A172 (cell line): ENCODE measurements at places on chromosomes 2 and 18.

GRCh38 chr18:14914121-14914520, 166.1 kb downstream of the ANKRD30B start:
- DNase-seq, result peak; percentile 18

DNA sequence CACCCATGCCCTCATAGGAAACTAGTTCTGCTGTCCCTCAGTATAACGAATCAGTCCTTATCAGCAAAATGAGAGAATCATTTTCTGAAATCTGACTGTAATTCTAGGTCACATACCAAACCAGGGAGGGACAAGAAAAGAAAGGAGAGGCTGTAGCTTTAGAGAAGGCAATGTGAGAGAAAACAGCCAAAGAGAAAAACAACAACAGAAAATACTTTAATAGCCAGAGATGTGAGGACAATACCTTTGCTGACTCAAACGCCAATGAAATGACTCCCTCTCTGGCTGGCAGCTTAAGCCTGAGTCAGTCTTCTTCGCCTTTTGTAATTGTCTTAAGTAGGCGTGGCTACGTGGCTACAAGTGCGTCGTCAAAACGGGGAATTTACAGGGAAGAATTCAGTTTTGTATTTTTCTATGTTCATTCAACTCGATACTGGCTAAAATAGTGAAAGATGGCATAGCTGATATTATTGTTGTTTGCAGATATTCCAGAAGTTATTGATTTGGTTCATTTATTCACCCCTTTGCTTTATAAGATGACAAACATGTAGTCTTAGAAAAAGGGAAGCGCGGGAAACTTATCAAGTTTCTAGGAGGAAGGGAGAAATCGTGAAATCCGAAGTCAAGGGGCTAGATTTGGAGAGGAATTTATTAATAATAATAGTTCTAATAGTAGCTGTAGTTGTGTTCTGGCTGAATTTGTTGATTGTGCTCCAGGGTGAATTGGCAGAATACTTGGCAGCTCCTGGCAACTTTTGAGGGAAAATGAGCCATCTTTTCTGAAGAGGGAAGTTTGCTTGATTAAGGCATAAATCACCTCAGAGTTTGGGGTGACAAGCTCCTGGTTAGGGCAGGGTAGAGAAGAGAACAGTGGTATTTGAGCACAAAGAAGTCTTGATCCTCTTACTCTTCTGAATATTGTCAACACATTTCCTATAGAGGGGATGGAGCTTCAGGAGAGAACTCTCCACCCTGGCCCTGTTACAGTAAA, at the start of gene IL1A:
IL1A (minus strand) TSS at position 295 of the 991 bp plus-strand sequence. CDS start 723 bp downstream, outside the sequence.
- peak; percentile 79 for DNase-seq

DNA sequence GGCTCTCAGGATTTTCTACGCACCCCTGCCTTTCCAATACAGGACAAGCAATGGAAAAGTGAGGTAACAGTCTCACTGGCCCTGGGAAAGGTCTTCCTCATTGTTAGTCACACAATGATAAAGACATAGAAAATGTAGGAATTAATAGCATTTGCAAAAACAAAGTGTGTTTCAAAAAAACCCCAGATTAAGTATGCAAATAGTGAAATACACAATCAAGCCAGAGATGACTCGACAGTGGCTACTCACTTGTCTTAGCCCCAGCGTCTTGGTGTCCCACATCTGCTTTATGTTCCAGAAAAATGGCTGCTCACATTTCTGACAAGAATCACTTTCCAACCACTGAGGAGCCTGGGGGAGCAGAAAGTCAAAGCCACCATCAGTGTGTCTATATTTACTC, 47.0 kb upstream of the AP1S3 start:
- no peak for DNase-seq

DNA sequence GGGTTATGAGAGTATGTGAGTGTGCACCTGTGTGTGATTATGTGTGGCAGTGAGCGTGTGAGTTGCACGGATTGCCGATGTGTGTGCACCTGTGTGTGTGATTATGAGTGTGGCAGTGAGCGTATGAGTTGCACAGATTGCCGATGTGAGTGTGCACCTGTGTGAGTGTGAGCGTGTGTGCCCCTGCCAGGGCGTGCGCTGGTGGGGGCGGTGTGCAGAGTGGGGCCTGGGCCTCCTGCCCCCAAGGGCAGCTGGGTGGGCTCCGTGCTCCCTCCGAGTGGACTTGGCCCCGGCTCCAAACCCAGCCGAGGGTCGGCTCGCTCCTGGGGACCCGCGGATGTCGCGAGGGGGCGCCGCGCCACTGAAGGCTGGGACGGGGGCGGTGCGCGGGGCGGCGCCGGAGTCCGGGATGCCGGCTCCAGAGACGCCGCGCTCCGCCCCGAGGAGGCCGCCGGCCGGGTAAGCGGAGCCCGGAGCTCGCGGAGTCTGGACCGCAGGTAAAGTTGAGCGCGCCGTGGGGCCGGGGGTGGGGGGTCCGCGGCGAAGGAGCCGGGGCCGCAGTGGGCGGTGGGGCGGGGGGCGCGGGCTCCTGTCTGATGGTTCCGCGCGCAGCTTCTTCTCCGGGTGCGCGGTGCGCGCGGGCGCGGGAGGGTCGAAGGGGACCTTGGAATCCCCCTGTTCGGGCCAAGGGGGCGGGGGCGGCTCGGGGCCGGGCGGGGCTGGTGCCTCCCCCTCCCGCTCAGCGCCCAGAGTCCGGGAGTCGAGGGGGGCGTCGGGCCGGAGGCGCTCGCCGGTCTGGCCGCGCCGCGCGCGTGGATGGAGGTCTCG, at the start of gene KCNG2:
KCNG2 (plus strand) TSS at position 421 of the 828 bp plus-strand sequence. CDS start 65,730 bp downstream, outside the sequence.
- no peak for DNase-seq

DNA sequence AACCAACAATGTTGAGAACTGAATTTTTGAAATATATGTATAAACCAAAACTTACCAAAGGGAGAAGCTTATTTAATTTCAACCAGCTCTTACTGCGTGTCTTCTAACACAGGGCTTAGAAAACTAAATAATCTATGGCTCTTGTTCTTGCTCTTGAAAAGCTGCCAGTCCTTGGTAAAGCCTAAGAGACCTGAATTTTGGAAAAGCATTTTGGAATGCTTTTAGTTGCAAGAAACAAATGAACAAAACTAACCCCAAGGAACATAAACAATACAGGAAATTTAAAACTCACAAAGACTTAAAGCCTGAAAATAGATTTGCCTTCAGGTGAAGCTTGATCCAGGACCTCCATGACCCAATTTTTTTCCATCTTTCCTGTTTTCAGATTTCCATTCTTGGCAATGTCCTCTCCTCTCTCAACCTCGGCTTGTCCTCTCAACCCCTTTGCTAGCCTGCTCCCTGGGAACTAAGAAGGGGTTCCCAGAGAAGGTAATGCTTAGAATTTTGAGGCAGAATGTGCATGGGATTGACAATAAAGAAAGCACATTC, 169.8 kb upstream of the NCK2 start:
- DNase-seq, result no peak

GRCh38 chr2:205461169-205461568, 221.1 kb upstream of the NRP2 start:
- DNase-seq, result no peak

- DNase-seq, result no peak
These were observed 58.1 kb upstream of the MCFD2 start for GRCh38 chr2:46973673-46974072.

GRCh38 chr18:11997466-11997865, 16.2 kb downstream of the IMPA2 start:
- DNase-seq, result no peak

DNA sequence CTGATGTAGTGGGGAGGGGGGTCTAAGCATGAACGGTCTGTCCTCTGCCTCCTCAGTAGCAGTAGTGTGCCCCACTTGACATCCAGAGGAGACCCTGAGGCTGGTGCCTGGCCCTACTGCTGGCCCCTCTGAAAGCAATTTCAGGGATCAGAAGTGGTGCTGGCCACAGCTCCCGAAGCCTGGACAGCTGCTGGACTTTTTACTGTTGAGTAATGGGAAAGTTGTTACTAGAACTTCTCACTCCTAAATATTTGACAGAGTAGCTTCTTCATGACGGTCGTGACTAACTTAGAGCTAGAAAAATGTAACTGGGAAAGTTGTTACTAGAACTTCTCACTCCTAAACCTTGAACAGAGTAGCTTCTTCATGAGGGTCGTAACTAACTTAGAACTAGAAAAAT, 23.3 kb downstream of the CTDP1 start:
- no peak for DNase-seq
